Thymus (tissue), 14 donors: ENCODE measurements at places on chromosomes 2 and 18.

DNA sequence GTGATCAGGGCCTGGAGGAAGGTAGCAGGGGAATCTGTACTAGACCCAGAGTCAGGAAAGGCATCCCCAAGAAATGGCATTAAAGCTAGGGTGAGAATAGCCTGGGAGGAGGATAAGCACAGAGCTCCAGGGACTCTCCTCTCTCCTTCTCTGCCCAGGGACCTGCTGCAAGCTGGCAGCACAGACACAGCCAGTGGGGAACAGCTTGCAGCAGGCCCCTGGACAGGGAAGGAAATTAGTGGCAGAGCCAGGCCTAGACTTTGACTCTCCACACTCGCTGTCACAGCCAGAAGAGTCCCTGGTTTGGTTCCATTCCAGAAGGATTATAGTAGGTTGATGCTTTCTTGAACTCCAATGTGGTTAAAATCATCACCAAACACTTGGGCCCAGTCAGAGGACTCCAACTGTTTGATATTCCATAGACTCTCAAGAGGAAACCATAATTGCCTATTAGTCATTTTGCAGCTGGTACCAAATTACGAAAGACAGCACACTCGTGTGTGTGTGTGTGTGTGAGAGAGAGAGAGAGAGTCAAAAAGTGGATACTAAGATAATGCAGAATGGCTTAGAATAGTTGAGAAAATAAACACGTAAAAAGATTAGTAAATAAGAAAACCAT is 95.5 kb upstream of the ATP8B1 start:
- DNase-seq: no peak

- no peak for DNase-seq
Measured at GRCh38 chr2:48137829-48138228, 231.5 kb upstream of the FBXO11 start.

- no peak for DNase-seq
Measured at GRCh38 chr2:174985614-174986013, 19.6 kb downstream of the CHN1 start.

DNA sequence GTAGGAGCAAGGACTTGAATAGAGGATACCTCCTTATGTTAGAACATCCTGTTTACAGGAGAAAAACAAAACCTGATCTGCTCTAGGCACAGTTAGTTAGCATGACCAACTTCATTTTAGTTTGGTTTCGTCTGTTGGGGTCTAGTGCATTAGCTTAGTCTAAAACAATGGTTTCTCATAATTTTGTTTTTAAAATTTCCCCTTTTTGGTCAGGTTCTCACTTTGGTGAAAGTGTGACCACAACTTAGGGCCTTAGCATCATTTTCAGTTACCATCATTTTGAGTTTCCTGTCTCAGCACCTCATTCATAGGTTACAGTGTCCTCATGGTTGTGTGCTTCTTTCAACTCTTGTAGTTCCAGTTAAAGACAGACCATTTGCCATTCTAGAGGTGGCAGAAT is 1277.0 kb upstream of the SLC39A10 start:
- no peak for DNase-seq

DNA sequence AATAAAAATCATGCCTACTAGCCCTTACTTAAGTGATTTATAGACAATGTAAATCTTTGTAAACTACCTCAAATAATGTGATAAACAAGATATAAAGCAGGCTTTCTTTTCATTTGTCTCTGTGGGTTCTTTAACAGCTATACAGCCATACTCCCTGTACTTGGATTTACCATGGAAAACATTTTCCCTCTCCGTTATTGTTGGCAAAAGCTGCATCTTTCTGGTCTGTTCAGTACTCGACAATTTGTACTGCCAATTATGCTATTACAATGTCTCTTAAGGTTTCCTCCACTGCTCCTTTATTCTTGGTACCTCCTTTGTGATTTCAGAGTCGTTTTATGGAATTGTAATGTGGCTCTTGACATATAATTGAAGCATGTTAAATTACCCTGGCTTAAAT is 426.3 kb upstream of the PKDCC start:
- DNase-seq: no peak

- DNase-seq: no peak
Measured at GRCh38 chr2:176821350-176821749, 391.2 kb upstream of the HNRNPA3 start.

DNA sequence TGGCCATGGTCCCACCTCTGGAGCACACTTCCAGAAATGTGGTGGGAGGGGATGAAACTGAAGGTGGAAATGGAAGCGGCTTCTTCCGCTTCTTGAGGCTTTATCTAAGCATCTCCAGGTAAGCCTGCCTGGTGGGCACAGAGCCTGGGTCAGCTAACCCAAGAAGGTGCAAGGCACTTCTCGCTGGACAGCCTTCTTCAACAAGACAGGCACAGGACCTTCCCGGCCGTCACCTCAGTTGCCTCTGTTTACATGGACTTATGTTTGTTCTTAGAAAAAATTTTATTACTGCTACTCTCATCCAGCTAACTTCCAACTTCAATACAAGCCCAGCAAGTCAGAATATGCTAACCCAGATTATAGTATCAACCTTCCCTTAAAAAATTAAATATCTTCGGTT is 51.9 kb downstream of the SRD5A2 start:
- DNase-seq: no peak

- no peak for DNase-seq
Measured at GRCh38 chr2:27681841-27682240, 18.2 kb downstream of the SLC4A1AP start.

GRCh38 chr2:197137231-197137630 is 173.3 kb downstream of the ANKRD44 start:
- no peak for DNase-seq

GRCh38 chr2:85183479-85183878 is 50.3 kb downstream of the TCF7L1 start:
- no peak for DNase-seq

- DNase-seq: no peak
Measured at GRCh38 chr2:88831071-88831791, 139.8 kb downstream of the RPIA start.

DNA sequence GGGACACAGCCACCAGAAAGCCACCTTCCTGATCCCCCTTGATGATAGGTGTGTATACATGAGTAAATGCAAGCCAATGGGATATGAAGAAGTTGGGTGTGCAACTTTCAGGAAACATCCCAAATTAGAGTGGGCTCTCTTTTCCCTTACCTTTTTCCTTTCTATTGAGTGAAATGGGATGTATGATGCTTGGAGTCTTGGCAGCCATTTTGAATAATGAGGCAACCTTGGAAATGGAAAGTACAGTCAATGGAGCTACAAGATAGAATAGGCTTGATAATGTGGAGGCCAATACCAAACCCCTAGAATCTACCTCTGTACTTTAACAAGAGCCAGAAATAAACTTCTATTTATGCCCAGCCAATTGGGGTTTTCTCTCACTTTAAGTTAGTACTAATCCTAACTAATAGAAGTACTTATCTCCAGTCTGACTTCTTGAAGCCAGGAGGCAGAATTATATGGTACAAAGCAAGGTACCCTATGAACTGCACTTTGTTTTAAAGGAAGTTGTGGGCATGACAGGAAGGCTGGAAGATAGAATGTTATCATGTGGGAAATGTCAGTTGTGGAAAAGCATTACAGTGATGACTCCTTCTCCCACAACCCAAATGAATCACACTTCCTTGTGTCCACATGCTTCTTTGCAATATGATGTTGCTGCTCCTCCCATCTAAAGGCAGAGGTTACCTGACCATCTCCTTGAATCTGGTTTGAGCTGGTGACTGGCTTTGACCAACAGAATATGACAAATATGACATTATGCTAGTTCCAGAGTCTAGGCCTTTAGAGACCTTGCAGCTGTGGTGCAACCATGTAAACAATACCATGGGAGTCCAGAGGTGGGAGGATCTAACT is 12.9 kb upstream of the NABP1 start:
- no peak for DNase-seq

DNA sequence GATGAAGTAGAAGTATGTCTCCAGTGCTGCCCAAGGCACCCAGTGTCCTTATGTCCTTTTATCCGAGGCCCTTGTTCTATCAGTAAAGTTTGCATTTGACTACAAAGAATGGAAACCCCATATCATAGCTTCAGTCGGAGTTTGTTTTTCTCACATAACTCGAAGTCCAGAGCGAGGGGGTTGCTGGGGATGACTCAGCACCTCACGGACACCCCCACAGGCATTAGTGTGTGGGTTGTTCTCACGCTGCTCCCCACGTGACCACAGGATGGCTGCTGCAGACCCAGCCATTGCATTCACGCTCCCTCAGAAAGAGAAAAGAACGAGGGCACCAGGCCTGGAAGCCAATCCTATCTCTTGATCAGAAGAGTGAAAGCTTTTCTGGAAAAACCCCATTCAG is 27.8 kb downstream of the SALL3 start:
- DNase-seq: no peak

- DNase-seq: no peak
Measured at GRCh38 chr2:163774862-163775261, 39.1 kb upstream of the FIGN start.

DNA sequence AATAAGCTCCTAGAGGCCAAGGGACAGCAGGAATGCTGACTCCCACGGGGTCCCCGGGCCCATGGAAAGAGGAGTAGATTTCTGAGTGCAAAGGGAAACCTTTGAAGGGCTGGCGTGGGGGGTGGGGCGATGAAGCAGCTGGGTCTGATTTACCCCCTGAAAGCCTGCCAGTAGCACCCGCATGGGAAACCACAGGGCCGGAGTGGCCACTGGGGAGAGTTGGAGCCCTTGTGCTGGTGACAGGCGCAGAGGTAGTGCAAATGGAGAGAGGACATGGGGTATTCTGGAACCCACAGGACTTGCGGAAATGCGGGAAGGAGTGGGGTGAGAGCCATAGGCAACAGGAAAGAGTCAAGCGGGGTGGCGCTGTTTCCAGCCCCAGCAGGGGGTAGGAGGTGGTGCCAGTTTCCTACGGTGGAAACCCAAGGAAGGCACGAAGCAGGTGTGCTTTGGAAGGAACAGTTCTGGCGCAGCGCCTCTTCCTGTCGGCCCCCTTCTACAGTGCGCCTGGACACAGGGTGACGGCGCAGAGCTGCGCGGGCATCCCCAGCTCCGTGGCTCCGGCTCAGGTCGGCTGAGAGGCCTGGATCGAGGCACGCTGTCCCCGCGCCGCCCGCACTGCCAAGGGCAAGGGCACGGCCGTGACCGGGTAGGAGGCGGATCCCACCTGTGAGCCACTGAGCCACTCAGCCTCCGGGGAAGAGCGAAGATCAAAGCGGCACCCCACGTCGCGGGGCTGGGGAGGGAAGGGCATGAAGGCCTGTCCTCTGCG is 149.0 kb upstream of the GLI2 start:
- DNase-seq: no peak

DNA sequence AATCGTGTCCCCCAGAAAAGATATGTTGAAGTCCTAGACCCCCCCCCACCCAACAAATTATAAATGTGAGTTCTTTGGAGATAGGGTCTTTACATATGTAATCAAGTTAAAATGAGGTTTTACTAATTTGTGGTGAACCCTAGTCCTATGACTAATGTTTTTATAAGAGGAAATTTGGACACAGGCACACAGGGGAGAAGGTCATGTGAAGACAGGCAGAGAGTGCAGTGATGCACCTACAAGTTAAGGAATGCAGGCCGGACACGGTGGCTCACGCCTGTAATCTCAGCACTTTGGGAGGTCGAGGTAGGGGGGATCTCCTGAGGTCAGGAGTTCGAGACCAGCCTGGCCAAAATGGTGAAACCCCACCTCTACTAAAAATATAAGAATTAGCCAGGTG is 5.8 kb upstream of the PMAIP1 start:
- no peak for DNase-seq

- no peak for DNase-seq
Measured at GRCh38 chr2:143901185-143901842, 618.6 kb downstream of the ZEB2 start.

DNA sequence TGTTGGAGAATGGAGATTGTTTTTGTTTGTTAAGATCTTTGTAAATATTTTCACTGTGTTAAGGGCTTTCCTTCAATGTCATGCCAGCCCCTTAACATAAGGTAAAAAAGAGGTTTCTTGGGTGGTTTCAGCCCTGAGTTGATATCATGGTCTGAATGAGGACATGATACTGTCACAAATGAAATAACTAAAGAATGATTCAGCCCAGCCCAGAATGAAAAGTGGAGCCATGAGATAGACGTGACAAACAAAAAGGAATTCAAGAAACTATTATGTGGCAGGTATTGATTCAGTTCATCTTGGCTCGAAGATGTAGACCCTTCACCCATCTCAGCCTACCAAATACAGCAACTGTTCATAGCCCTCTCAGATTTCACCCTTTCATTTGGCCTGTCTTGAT is 88.6 kb upstream of the TTN start:
- no peak for DNase-seq

DNA sequence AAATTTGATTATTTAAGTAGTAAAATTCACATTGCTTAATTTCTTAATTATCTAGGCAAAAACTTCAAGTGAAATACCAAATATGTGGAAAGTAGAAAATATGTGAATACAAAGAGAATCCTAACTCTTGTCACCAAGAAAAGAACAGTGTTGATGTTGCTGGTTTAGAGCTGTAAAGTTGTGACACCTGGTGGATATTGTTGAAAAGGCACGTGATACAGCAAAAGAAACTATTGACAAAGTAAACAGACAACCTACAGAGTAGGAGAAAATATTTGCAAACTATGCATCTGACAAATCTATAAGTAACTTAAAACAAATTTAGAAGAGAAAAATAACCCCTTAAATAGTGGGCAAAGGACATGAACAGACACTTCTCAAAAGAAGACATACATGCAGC is 25.6 kb upstream of the ZC3H15 start:
- peak; percentile 12 for DNase-seq

DNA sequence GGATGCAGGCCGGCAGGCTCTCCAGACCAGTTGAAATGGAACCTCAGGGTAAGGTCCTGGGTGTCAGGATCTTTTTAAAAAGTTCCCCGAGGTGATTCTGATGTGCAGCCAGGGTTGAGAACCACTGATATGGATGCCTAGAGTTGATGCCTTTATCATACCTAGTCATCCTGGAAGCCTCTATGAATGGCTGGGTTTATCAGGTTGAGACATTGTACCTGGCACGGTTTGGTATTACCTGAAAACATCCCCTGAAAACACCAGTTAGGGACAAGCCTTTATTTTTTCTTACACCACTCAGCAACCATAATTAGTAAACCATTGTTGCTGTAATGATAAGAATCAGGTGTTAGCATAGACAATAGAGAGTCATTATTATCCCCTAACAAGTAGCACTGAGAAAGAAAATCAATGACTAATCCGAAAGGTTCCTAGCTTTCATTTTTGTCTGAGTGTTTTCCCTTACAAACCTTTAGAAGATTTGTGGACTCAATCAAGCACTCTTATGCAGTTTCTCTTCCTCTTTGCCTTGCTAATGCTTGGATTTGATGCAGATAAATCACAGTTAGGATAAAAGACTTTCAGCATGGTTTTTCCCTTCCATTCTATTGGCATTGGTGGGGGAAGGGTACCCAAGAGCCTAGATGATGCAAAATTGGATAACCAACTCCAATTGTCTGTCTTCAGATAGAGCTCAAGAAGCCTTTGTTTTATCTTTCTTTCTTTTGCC is 116.5 kb upstream of the LYPD6 start:
- no peak for DNase-seq

- no peak for DNase-seq
Measured at GRCh38 chr2:218063896-218064295, 5.2 kb upstream of the RUFY4 start.

- DNase-seq: no peak
Measured at GRCh38 chr2:12543978-12544558, 172.7 kb upstream of the TRIB2 start.
